Activated gamma-delta T cell treated with Interleukin-2 at 50 U/mL for 16 hours (primary cell): ENCODE measurements at places on chromosomes 6 and 20.
A peak's percentile ranks its signal among the peaks of the same experiment; 100 is the strongest.

DNA sequence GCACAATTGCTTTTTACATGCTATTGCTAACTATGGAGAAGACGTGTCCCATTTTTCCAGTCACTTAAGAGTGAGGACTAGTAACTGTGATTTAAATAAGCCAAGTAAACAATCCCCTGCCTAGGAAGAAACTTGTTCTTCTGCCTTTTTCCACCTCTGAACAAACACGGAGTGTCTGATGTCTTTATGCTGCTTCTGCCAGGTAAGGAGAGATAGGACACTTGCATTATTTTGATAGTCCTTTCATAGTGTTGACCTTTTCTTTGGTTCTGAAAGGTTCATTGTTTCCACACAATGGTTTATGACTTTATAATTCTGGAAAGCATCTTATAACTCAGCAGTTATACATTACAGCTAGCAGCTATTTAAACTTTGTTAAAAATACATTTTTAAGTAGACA lies 8.4 kb downstream of the LRP11 start:
- DNase-seq, result no peak

GRCh38 chr6:112879920-112880413 lies 532.8 kb downstream of the RFPL4B start:
- no peak for DNase-seq

DNA sequence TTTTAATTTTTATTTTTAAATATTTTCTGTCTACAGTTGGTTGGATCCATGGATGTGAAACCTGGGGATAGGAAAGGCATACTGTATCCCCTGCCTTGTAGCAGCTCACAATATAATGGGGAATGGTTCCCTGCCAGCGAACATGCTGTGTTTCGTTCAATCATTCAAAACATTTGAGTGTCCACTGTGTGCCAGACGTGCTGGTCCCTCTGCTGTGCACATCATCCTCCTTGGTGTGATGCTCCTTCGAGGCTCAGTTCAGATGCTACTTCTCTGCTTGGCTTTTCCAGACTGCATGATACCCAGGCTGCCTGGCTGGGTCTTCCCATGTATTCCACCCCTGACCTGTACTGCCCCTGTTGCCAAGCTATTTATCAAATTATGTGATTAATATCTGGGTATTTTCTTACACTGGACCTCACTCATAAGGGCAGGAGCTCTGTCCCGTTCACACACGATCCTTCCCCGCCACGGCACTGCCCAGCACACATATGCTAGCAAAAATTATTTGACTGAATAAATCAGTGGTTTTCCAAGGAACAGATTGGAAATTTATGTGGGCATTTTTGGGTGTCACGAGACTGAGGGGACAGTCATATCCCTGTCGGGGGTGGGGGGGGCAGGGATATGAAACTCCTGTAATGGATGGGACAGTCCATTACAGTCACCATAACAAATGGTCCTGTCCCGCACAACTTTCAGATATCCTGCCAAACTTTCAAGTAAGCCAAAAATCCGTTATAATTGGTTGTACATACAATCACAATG lies 4.9 kb downstream of the SDCBP2 start:
- DNase-seq, result no peak

- no peak for DNase-seq
These were observed 381.9 kb upstream of the EPHA7 start for GRCh38 chr6:93801101-93801847.

DNA sequence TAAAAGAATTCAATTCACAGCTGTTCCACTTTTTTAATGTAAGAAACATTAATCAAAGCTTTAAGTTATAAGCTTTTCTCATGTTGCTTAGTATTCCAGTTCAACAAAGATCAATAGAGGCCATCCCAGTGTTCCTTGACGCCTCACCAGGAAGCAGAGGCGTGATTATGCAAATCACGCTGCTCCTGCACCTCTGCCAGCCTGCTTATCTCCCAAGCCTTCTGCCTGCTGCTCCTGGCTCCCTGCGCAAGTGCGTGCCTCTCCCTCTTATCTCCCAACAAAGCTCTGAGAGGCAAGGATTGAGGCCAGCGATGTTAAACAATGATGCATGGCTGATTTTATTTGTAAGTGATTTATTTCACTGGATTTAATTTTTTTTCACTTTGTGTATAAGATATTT lies 42.8 kb downstream of the INSM1 start:
- DNase-seq, result no peak

- no peak for DNase-seq
These were observed 35.0 kb downstream of the SHPRH start for GRCh38 chr6:145929037-145929633.

- peak; percentile 25 for DNase-seq
These were observed 218.2 kb downstream of the OR2B2 start for GRCh38 chr6:27693766-27694546.

GRCh38 chr6:73727114-73727513 lies 31.1 kb downstream of the CD109 start:
- DNase-seq, result no peak

- DNase-seq, result no peak
These were observed 23.6 kb downstream of the CDC5L start for GRCh38 chr6:44411141-44411540.
